Activated CD4-positive, alpha-beta T cell treated with anti-CD3 and anti-CD28 coated beads for 48 hours (primary cell): ENCODE measurements at places on chromosomes 7 and 10.

GRCh38 chr7:140061607-140061930, 1.2 kb downstream of the PARP12 start:
- no peak for DNase-seq

DNA sequence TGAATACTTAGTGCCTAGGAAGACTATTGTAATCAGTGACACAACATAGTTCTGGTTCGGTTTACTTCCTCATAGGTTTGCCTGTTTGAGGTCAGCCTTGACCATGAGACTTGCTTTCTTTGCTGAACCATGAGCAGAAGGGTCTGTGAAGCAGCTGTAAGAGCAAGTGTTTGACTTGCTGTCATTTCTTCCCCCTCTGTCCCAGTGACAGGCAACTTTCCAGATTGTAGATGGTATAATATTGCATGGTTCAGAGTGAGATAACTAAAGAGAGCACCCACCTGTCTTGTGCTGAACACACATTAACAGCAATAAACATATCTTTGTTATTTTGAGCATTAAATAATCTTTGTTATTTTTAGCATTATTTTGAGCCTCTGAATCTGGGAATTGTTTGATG, 9.3 kb upstream of the RTKN2 start:
- DNase-seq, result no peak

DNA sequence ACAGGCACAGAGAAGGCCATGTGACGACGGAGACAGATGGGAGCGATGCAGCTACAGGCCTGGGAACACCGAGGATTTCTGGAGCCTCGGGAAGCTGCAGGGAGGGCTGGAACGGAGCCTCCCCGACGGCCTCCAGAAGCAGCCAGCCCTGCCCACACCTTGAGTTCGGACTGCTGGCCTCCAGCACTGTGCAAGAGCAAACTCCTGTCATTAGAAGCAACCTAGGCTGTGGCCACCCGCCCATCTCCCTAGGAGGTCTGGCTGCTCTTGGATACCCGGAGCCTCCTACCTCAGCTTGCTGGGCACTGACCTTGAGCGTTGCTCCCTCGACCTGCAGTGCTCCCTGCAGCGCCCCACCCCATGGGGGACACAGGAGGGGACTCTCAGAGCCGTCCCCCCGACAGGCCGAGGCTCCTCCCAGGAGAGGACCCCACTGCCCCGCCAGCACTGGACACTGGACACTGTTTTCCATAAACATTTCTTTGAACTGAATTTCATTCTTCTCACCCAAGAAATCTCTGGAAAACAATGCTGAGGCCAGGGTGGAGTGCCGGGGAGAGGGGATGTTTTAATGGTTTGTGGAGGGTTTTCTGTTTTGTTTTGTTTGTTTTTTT, 22.5 kb upstream of the TNRC18 start:
- DNase-seq, result no peak

- no peak for DNase-seq
Observed at GRCh38 chr7:24422441-24423010, 138.5 kb downstream of the NPY start.

- no peak for DNase-seq
Observed at GRCh38 chr10:52818019-52818418, 45.4 kb upstream of the MBL2 start.

DNA sequence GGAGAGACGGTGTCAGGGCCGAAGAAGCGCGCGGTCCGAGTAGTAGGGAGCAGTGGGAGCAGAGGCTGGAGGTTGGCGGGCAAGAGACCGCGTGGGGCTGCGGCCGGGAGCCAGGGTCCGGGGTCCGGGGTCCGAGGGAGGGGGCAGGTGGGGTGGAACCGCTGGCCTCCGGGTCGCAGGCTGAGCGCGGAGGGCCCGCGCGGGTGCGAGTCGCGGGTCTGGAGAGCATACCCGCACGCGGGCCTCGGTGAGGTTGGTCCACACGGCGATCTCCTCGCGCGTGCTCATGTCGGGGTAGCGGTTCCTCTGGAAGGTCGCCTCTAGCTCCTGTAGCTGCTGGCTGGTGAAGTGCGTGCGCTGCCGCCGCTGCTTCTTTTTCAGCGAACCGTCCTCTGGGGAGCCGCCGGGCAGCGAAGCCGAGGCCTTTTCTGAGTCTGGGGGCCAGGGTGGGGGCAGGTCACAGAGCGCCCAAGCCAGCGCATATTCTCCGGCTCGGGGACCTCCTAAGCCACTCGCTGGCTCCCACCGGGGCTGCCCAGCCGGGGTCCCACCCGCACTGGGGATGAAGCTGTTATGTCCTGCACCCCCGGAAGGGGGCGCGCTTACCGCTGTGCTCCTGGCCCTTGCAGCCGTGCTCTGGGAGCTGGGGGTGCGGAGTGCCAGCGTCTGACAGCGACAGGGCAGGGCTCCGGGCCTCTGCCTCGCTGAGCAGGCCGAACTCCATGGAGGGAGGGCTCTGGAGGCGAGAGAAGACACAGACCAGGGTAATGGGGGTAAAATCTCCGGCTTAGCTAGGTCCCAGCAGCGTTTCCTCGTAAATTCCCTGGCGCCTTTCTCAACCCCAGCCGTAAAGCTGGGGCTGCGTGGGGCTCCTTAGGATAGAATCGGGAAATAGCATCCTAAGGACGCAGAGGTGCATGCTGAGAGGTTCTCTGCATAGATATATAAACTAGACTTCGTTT, 5.5 kb downstream of the ELOVL3 start:
- DNase-seq, result peak; percentile 87

DNA sequence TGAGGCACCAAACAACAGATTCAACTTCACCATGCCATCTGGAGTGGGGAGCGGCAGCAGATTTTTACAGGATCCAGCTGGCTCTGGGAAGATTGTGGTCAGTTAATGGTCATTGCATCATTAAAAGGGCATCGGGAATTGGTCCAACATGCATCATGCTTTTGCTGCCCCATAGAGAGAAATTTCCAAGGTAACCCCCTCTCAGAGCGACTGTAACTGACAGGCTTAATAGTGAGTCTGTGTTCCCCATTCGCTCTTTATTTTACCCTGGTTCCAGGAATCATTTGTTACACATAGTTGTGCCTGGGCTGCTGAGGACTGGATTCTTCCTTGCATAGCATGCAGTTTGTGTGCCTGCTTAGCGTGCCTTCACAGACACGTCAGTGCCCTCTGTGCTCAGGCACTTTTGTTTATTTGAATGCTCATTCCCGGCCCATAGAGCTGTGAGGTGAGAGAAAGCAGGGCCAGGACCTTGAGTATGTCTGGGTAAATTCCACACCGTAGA, 49.9 kb downstream of the CDHR3 start:
- no peak for DNase-seq

- DNase-seq, result peak; percentile 30
Observed at GRCh38 chr7:159112136-159113011, 32.3 kb downstream of the VIPR2 start.

DNA sequence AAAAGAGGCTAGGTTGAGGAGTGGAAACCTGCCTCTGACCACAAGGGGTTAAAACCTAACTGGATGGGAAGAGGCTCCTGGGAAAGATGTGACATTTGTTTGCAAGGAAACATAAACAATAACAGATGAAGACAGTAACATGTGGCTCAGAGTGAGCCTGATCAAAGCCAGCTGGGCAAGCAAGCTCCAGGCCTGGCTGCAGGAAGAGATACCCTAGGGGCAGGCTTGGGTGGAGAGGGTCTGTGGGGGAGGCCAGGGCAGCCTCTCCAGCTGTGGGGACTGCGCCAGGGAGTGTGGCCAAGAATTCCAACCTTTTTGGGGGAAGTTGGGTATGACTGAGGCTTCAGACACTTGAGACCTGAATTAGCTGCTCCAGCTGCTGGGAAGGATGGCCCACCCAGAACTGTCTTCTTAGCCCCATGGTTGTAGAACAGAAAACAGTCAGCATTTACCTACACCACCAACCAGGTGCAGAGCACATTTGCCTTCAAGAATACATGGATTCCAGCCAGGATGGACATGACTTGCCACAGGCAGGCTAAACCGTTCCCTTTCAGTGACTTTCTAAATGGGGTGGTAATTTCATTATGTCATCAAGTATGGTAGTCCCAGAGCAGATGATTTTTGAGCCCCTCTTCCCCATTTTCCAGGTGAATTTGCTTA, 10.4 kb upstream of the FAM170B start:
- no peak for DNase-seq

GRCh38 chr10:70907637-70908405, 19.5 kb upstream of the PCBD1 start:
- no peak for DNase-seq

DNA sequence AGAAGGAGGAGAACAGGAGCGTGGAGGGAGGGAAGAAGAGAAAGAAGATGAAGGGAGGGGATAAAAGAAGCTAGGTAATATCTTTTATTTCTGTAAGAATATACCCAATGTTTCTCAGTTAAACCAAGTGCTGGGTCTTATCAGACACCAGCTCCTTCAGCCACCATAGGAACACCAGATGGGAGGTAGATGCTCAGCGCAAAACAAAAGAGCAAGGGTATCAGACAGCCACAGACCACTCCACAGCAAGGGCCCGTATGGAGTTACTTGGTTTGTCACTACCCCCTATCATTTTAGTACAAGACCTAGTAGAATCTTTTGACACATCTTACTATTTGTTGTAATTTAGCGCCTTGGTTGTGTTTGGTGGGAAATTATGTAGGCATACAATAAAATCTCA, 65.9 kb upstream of the FAM133B start:
- no peak for DNase-seq

DNA sequence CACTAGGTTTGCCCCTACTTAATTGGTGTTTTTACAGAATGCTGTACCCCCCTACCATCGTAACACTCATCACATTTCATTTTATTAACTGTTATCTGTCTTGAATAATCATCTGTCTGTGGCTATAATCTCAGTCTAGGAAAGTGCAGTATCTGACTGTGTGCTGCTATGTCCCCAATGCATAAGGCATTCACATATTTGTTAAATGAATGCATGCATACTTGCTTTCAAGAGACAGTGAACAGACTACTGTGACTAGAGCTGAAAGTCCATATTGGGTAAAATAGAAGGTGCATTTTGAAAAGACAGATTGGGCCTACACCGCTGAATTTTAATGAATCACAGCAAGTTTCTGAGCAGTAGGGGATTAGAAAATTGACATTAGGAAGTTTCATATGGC, 112.3 kb downstream of the ARHGAP12 start:
- no peak for DNase-seq

GRCh38 chr7:98681511-98681910, 64.4 kb downstream of the NPTX2 start:
- no peak for DNase-seq

GRCh38 chr10:4688168-4688567, 137.8 kb upstream of the AKR1E2 start:
- DNase-seq, result no peak

DNA sequence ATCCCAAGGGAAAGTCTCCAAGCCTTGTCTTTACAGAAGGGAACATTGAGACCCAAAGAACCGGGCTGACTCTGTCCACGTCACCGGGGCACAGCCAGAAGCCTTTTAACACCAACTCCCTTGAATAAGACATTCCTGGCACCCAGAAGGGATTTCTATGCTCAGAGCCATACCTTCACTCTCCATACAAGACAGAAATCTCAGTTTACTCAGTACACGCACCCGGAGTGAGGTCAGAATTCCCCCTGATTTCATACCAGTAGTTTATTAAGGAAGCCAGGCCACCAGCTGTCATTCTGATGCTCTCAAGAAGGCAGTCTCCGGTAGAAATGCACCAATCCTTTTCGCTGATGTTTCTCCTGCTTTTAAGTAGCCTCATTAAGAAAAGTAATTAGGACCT, 134.2 kb upstream of the KCNMA1 start:
- DNase-seq, result no peak

- no peak for DNase-seq
Observed at GRCh38 chr7:44045226-44046014, 918 bp downstream of the DBNL start.

DNA sequence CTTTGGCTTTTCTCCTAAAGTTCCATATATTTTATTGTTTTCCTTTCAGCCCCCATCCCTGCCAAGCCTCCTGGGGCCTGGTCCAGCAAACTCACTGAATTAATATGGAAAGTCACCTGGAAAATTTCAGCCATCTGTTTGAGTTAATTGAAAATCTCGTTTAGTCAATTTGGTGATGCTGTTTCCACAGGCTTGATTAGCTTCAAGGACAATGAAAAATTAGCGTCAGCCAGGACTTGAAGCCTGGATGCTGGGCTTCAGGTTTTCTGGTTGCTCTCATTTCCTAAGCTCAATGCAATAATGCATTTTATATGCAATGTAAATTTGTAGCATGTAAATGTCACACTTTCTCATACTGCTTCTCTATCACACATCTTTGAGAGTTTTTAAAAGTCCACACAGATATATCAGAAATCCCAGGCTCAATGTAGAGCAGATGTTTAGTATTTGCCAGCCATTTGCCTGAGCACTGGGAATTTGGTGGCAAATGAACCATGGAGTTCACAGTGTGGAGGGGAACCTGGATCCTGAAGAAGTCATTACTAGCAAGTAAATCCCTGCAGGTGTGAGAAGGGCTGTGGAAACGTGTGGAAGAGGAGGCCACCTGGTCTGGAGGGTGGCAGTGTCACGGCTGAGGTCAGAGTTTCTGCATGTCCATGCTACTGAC, 228.5 kb downstream of the PAXIP1 start:
- DNase-seq, result no peak

DNA sequence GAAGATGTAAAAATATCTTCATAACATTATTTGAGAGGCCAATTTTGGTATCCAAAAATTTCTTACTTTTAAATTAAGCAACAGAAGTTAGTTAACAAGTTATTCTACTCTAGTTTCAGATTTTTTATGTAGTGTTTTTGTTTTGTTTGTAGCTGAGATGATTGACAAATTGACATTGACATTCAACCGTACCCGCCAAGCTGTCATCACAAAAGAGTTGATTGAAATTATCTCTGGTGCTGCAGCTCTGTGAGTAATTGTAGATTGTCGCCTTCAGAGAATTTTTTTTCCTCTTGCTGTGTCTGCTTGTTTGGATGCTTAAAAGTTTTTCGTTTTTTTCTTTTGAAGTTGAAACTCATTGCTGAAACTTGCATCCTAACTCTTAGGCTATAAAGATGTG, 14.6 kb downstream of the ATP5F1C start:
- no peak for DNase-seq

DNA sequence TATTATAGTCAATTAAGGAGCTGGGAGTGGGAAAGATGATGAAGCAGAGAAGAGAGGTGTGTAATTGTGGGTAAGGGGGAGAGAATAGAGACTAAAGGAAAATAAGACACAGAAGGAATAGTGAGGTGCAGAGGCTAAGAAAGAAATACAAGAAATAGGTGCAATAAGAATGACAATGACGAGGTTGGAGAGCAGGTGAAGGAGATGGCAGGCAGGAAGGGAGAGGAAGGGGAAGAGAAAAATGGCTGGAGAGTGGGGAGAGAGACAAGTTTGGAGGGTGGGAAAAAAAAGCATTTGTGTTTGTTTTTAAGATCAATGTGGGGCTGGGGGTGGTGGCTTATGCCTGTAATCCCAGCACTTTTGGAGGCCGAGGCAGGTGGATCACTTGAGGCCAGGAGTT, 27.6 kb upstream of the MKLN1 start:
- DNase-seq, result no peak

DNA sequence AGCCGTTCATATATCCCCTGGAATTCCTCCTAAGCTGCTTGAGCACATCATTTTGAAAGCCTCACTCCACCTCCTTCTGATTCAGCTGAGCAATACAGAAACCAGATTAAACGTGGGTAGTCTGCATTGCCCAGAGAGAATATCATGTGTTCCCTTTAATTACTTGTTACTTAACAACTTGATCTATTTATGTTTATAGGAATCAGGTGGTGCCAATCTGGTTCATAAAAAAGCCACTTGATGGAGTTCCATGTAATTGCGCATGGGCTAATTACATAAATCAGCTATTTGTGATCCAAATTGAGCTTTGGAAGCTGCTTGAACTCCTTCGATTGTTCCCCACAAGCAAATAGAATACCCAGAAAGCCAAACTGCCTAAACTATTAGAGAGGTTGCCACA, 114.7 kb upstream of the ADCY1 start:
- DNase-seq, result no peak

- DNase-seq, result peak; percentile 35
Observed at GRCh38 chr10:47207281-47207615, 92.7 kb upstream of the GDF10 start.

- DNase-seq, result no peak
Observed at GRCh38 chr7:27113991-27114769, 11.7 kb upstream of the HOXA2 start.
